ENCODE measurements at places on chromosomes 16 and 17. TPM values are rescaled to one million over a fixed set of nuclear protein-coding genes. Genes with fewer than 3 reads are reported as not detected.
A peak's percentile ranks its signal among the peaks of the same experiment; 100 is the strongest.

GRCh38 chr16:73558219-73558618 lies 510.3 kb upstream of the ZFHX3 start:
- no peak for DNase-seq

DNA sequence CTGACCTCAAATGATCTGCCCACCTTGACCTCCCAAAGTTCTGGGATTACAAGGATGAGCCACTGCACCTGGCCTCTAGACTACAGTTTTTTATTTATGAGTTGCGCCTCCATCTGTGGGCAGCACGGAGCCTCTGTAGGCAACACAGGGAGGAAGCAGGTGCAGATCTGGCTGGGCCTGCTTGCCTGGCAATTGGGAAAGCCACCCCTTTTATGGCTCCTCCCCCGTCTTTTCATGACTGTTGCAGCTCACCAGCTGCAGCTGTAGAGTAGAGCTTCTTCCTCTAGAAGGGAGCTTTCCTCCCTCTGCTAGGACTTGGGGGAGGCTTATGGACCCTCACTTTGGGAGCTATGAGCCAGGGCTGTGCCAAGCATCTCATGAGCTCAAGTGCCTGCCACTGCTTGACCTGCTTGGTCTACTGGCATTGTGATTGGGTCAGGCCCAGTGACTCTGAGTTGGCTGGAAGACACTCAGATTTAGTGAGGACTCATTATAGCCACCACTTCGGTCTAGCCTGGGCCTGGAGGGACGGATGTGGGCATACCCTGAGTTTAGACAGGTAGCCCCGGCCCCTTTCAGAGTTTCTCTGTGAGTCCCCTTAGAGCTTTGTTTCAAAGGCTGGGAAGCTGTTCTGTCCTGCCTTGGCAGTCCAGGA lies 6.9 kb upstream of the SLC7A6 start:
- DNase-seq, result peak; percentile 46

HCRT gene
- total RNA-seq, result not detected

TBC1D16 gene
- 0.65 TPM for total RNA-seq

- no peak for DNase-seq
Measured at GRCh38 chr16:24634919-24635318, 94.5 kb upstream of the TNRC6A start.

- DNase-seq, result peak; percentile 29
Measured at GRCh38 chr17:31095236-31096105, 694 bp downstream of the NF1 start.

GRCh38 chr16:50496990-50497389 lies 51.2 kb upstream of the NKD1 start:
- DNase-seq, result no peak

GRCh38 chr16:79250502-79251098 lies 349.9 kb downstream of the MAF start:
- DNase-seq, result no peak

DNA sequence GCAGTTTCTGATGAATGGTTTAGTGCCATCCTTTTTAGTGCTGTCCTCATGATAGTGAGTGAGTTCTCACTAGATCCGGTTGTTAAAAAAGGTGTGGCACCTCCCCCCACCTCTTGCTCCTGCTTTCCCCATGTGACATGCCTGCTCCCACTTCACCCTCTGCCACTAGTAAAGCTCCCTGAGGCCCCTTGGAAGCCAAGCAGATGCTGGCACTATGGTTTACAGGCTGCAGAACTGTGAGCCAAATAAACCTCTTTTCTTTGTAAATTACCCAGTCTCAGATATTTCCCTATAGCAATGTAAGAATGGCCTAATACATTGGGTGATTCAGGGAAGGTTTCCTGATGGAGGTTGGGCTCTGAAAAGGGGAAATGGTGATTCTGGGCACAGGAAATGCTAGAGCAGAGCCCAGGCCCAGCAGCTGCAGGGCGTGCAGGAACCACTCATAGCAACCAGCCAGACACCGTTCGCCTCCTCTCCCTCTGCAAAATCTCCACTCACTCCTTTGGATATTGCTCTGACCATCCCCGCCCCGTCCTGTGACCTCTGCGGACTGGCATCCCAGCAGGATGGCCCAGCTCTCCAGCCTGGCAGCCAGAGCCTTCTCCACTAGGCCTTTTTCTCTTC lies 2.6 kb upstream of the ADORA2B start:
- DNase-seq, result no peak

DNA sequence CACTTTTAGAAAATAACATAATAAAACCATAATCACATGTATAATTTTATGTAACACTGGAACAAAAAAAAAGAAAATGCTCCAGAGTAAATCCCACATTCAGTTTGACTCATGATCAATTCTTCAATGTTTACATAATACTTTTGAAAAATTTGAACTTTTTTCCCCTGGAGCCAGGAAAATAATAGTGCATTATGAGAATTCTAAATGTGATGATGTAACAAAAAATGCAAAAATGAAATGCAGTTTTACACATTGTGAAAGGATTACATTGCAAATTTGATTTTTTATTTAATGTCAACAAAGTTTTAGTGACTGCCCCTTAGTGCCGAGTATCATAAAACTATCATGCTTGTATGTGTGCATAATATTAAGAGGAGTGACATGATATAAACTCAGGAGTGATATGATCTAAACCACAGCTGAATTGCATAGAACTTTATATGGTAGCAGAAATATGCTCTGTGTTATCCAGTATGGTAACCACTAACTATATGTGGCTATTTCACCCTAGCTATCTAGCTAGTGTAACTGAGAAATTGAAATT lies 238.2 kb downstream of the CDH8 start:
- no peak for DNase-seq

C16orf54 gene
- total RNA-seq, result 172 TPM

DNA sequence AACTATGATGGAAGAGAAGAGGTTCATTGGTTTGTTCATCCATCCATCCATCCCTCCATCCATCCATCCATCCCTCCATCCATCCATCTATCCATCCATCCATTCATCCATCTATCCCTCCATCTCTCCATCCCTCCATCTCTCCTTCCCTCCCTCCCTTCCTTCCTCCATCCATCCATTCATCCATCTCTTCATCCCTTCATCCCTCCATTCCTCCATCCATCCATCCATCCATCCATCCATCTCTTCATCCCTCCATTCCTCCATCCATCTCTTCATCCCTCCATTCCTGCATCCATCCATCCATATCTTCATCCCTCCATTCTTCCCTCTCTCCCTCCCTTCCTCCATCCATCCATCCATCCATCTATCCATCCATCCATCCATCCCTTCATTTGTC lies 10.0 kb upstream of the PPL start:
- no peak for DNase-seq

Measured in natural killer cell (primary cell).